ENCODE measurements at places on chromosomes 13 and 19.

DNA sequence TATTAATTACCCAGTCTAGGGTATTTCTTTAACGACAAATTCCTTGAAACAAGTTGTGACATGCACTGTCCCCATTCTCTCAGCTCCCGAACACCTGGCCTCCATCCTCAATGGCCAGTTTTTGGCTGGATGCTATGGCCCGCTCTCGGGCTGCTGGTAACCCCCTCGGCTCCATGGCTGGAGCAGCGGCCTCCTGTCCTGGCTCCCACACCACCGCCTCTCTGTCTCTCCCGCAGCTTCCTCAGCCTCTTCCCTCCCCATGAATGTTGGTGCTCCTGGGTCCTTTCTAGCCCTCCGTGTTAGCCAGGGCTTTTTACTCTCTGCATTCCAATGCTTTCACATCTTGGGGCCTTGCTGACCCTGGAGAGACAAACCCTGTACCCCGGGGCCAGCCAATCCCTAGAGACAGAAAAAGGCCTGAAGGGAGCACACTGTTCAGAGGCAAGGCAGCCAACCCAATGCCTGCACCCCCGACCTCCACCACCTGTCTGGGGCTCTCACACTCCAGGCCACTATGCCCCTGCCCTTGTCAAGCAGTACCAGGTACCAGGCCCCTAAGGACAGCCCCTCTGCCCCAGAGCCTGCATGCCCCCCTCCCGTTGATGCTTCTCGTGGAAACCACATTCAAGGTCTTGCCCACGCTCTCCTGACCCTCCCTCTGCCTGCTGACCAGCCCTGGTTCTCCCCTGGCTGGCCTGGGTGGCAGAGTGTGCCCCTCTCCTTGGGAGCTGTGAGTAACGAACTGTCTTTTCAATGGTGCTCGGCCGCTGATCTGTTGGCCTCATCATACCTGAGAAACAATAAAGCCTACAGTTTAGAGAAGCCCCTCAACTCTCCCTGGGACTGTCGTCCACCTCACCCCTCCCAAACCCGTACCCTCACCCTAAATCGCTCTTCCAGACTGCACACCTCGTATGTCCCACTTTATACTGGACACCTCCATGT lies 86.9 kb upstream of the GPR183 start:
- no peak for DNase-seq

DNA sequence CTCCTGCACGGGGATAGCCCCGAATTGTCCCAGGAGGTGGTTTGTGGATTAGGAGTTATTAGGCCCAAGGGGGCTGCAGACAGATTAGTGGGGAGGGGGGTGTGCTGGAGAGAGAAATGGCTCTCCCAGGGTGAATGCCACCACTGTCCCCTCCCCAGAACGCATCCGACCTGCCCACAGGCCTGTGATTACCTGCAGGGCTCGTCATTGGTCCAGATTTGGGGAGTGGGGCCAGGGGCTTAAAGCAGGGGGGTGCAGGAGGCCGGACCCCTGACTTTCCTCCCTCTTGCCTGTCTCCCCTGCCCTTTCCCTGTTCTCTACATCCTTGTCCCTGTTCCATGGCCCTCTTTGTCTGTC lies 1.2 kb downstream of the NRTN start:
- no peak for DNase-seq

- DNase-seq, result no peak
These were observed 30.9 kb upstream of the SMAD9 start for GRCh38 chr13:36950920-36951319.

- DNase-seq, result no peak
These were observed 1062.5 kb upstream of the PCDH9 start for GRCh38 chr13:68292601-68293000.

DNA sequence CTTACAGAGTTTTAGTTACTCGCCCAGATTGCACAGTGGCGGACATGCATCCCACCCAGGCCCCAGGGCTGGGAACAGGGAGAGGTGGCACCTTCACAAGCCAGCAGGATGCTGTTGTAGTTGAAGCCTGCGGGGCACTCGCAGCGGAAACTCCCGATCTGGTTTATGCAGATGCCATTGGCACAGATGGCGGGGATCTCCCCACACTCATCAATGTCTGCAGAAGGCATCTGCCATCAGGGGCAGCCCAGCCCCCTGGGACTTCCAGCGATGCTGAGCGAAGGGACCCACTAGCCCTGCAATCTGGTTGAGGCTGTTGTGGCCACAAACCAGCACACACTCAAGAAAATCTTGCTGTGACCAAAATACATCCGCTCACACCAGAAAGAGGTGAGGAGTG lies 44.6 kb downstream of the CCL25 start:
- no peak for DNase-seq

DNA sequence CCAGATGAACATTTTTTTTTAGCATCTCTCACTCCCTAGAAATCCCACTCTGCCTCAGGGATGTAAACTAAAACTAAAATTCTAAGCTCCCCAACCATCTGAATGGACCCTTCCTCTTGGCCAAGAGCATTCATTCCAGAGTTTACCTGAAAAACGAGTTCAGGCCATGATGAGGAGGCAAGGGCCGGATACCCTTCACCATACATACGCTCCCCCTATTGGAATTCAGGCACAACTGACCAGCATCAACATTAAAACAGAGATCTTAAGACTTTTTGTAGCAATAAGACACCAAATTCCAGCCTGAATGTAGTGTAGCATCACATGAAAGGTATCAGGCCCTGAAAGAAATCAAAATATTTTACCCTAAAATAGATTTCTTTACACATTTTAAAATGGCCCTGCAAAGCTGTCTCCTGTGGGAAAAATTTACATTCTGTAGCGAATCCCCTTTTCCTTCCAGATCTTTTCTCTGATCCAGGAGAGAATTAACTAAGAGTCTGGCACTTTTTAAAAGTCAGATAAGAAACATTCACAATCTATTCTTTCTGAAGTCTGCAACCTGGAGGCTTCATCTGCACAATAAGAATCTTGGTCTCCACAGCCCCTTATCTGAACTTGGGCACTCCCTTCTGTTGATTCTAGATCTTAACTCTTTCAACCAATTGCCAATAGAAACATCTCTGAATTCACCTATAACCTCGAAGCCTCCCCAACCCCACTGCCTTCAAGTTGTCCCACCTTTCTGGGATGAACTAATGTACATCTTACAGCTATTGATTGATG lies 888.5 kb downstream of the UQCRFS1 start:
- no peak for DNase-seq

GRCh38 chr13:97241761-97242160 lies 19.6 kb downstream of the MBNL2 start:
- no peak for DNase-seq

GRCh38 chr13:102679449-102680132 lies 15.3 kb downstream of the METTL21C start:
- DNase-seq, result no peak

DNA sequence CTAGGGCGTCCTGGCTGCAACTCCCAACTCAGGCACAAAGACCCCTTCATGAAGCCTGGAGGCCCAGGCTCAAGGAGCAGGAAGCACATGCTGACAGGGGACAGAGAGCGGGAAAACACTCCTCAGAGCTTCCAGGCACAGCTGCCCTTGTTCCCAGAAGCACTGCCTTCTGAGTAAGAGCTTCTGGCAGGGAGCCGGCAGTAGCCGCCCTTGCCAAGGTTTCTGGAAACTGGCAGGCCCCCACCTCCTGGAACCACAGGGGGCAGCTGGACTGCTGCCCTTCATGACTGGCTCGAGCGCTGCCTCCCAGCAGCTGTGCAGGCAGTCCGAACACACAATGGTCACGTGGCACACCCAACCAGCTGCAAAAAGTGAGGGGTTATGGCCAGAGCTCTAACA lies 33.6 kb upstream of the EPHX3 start:
- DNase-seq, result no peak

DNA sequence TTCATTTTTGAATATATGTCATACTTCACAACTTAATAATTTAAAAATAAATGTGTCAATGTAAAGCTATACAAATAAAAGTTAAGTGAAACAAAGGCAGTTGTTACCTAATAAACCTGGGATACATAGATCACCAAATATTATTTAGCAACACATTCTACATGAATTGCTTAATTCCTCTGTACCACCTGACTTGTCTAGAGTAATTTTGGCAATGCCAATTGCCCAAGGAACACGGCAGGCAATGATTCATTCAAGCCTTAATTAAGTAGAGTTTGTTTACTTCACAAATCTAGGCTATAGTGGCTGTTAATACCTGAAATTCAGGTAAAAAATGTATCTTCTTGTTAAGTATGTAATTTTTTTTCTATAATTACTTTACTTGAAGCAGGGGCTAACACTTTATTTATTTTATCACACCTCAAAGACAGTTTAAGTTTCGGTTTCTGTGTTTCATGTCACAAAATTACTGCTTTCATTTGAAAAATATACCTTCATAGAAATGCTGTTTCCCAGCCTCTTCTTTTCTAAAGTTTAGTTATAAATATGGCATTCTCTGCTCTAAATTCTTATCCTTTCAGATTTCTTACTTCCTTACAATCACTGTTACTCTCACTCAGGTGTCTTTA lies 705.7 kb downstream of the SLITRK5 start:
- DNase-seq, result no peak

GRCh38 chr13:95948656-95949055 lies 104.5 kb downstream of the UGGT2 start:
- DNase-seq, result no peak

- no peak for DNase-seq
These were observed 525.7 kb downstream of the UQCRFS1 start for GRCh38 chr19:28687296-28687695.

DNA sequence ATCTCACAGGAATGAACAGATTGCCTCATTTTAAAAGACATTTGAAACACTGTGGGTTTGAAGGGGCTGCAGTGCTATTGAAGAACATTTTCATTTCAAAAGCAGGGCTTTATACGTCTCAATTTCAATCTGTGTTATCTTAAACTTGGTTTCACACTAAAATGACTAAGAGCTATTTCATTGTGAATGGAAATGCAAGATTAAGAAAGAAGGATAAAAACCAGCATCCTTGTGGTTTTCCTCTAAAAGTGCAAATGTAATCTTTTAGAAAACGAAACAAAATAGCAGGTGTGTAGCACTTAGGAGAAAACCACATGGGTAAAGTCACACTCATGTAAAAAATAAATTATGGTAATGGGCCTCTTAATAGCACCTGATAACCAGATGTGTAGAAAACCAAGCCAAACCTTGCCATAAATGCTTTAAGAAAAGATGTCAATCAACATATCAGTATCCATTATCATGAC lies 397.7 kb downstream of the GPC6 start:
- DNase-seq, result no peak

DNA sequence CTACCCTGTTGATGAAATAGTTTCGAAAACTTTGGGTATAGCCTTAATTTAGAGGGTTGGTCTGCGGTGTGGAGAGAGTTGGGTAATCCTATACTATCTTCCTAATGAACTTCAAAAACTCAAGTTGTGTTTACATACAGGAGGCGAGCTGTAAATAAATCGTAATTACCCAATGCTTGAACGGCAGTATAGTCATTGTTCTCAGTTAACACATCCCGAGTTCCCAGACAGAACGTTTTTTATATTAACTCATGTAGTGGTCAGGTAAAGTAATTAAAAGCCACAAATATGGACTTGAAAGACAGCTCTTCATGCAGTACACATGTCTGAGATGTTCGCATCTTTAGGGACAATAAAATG lies 1.5 kb downstream of the PDS5B start:
- no peak for DNase-seq

GRCh38 chr13:32150239-32150638 lies 118.7 kb downstream of the FRY start:
- DNase-seq, result no peak

GRCh38 chr13:39930544-39931444 lies 275.3 kb downstream of the COG6 start:
- DNase-seq, result no peak

GRCh38 chr19:2186071-2186846 lies 22.5 kb downstream of the DOT1L start:
- DNase-seq, result no peak

DNA sequence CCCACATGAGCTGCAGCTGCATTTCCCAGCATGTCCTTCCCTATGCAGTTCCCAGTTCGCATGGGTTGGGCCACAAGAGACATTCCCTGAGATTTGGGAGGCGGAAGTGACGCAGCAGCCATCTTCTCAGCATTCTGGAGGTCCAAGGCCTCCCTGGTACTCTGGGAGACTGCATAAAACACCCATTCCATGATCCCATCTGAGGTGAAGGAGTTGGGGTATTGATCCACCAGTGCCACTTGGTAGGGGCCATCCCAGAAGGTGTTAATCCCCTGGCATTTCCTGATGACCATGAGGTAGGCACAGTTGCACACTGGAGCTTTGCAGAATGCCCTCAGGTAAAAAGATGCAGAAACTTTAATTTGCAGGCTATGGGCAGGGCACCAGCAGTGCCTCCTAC lies 25.4 kb downstream of the POP4 start:
- DNase-seq, result no peak

- no peak for DNase-seq
These were observed 118.8 kb downstream of the EFNB2 start for GRCh38 chr13:106416645-106417044.

DNA sequence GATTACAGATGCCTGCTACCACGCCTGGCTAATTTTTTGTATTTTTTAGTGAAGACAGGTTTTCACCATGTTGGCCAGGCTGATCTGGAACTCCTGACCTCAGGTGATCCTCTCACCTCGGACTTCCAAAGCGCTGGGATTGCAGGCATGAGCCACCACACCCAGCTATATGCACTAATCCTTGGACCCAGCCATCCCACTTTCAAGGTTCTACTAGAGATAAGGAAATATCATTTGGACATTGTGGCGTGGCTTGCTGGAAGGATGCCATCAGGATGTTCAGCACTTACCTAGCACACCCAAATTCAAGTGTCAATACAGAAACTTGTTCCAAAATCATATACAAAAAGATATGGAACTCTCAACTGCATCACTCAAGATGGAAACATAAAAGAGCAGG lies 136.4 kb downstream of the ABCC4 start:
- no peak for DNase-seq

DNA sequence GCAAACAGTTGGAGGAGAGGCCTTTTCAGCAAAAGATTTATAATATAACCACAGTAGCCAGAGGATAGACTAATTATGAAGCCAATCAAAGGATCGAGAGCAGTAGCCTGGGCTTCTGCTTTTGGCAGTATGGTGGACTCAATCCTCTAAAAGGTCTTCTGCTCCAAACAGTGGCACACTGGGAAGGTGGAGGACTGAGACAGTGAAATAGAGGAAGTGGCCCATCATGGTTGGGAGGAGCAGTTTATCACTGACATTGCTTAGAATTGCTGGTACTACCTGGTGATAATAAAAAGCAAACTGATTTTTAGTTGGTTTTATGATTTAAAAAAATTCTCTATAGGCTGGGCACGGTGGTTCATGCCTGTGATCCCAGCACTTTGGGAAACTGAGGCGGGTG lies 20.9 kb upstream of the PLAUR start:
- DNase-seq, result no peak

GRCh38 chr13:39362652-39363381 lies 240.2 kb downstream of the LHFPL6 start:
- DNase-seq, result no peak

- DNase-seq, result no peak
These were observed 25.0 kb downstream of the RFC3 start for GRCh38 chr13:33842986-33843385.

DNA sequence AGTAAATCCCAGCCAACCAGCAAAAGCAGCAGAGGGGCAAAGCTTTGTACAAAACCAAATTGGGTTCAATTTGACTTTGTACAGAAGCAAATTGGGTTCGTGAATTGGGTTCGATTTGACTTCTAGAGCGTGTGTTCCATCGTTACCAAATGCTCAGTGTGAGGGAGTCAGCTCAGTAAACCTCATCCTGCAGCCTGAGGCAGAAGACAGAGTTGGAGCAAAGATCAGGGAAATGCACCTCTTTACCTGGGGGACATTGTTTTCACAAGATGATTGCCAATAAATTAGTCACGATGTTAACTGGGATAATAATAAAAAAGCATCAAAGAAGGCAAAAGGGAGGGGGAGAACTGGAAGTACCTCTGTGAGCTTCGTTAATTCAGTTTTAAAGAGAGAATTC lies 1.5 kb downstream of the RAB20 start:
- DNase-seq, result no peak

All from epithelial cell of prostate (primary cell).